ENCODE measurements at places on chromosomes 12 and 14.
A peak's percentile ranks its signal among the peaks of the same experiment; 100 is the strongest.

DNA sequence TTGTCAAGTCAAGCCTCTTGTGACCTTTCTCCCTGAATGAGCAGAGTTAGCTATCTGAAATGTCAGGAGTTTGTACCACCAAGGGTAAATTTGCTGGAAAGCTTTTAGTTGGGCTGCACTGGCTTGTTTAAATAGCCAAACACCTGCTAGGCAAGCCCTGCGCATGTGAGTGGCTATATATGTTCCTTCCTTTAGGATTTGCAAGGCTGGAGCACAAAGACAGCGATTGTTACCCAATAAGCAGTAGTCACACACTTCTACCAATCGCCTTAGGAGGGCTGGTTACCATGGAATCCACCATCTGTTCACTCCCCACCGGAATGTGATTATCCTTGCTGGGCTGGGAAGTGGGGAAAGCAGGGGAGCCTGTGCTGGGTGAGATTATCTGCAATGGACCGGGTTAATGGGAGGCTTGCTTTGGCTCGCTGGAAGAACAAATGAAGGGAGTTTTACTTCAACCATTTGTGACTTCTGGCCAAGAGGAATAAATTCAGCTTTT, 102.5 kb downstream of the FGD4 start:
- DNase-seq: peak; percentile 96

DNA sequence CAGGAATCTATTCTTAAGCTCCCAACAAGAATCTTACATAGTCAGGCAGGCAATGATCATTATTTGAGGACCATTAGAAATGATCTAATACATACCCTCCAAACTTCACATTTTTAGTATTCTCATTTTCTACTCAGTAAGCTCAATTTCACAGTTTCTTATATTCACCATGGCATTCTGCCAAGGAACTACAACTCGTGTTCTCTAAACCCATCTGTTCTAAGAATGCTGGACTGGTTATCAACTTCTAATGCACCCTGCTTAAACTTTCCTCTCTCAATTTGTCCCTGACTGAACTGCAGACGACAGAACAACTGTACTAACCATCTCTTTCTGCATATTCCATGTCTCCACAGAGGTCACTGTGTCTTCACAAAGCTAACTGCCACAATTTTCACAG, 58.6 kb downstream of the GXYLT1 start:
- DNase-seq: no peak

- DNase-seq: no peak
These were observed 42.1 kb downstream of the PRMT8 start for GRCh38 chr12:3532931-3533702.

DNA sequence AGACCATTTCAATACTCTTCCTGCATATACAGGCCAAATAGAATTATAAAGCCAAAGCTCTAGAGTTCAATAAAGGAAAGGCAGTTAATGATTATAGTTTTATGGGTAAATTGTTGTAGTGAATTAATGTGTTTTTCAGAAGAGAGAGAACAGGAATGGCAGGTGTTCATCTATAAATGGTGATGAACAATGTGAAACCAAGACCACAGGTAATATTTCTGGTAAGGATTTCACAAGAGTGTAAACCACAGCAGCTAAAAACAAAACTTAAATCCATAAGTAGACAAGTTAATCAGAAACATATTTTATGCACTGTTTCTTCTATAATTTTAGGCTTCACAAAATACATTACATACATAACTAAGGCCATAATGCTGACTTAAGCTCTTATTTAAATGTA, 204.4 kb downstream of the SYT1 start:
- DNase-seq: no peak

DNA sequence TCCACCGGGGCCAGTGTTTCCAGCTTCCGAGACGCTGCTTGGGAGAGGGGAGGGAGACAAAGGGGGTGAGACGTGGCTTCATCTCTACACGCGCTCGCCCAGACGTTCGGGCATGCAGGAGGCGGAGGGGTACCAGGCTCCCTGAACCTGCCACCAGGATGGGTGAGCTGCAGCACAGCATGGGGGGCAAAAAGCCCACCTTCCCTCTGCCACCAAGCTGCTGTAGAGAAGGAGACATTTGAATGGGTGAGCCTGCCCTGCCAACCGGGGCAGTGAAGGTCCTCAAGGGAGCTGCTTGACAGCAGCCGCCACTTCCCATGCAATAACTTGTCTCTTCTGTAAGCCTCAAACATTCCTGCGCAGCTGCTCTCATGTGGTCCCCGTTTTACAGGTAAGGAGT, 78.4 kb upstream of the DICER1 start:
- no peak for DNase-seq

DNA sequence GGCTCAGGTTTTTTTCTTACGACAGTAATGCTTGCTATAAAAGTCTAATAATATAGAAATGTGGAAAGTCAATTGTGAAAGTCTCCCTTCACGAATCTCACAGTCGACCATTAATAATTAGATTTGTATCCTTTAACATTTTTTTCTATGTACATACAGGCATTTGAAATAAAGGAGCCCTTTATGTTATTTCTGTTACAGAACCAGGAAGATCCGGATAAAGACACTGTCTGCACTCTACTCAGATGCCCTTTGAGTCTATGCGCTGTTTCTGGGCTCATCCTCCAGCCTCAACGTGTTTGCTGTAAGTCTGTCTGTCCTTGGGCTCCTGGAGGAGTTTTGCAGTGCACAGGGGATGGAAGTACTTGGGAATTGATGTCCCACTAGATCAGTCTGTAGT, 212.2 kb upstream of the ATP2B1 start:
- no peak for DNase-seq

- no peak for DNase-seq
These were observed 88.3 kb upstream of the E2F7 start for GRCh38 chr12:77153706-77154105.

DNA sequence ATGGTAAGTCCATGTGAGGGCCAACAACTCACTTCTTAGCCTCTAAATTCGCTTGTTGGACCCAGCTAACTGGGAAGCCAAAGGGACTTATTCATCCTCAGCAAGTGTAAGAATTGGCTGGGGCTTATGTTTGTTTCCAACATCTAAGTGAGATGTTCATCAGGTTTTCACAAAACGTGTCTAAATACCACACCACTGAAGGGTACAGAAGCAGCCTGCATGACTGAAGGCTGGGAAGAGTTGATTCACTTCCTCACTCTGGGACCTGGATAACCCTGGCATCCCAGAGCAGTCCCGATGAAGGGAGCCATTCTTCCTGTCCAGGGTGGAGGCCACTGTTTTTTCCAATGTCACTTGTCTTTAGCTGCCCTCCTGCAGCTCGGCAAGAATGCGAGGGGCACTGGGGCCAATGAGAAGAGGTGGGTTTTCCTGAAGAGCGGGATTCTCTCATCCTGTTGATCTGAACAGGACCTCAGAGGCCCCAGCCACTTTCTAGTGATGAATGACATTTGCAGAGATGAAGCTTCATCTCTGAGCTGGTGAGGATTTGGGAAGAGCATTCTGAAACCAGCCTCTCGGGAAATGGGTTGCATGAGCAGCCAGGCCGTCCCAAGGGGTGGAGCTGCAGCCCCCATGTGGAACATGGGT, 12.2 kb upstream of the COL2A1 start:
- no peak for DNase-seq

GRCh38 chr12:3135522-3136461, 58.6 kb downstream of the TSPAN9 start:
- peak; percentile 60 for DNase-seq

DNA sequence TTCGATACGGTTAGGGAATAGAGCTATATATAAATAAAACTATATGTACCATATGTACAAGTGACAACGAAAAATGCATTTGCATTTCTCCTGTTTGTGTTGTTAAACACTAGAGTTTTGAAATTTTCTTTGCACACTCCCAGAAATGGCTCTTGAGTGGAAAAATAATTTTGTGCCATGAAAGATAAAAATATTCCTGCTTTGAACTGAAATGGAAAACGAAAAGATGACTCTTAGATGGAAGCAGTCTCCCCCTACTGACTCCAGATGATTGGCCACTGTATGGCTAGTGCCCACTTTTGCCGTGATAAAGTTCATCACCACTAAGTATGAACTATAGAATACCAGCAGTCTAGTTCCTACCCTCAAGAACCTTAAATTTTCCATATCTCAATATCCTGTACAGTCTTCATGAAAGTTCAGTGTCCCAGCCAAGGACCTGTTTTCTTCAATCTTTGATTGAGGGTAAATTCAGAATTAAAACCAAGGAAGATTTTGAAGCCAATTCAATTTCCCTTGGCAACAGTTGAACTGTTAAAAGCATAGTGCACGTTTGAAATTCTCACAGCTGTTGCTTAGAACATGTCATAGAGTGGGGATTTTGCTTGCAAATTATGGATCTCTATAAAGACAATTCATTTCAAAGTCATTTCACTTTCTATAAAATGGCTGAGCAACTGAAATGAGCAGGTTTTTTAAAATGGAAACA, 1.6 kb upstream of the PPP2R5E start:
- peak; percentile 16 for DNase-seq

GRCh38 chr12:13103391-13104033, at the start of gene GSG1:
GSG1 (minus strand) TSS chr12:13103667; CDS start chr12:13103512, 155 bp downstream.
- DNase-seq: no peak

DNA sequence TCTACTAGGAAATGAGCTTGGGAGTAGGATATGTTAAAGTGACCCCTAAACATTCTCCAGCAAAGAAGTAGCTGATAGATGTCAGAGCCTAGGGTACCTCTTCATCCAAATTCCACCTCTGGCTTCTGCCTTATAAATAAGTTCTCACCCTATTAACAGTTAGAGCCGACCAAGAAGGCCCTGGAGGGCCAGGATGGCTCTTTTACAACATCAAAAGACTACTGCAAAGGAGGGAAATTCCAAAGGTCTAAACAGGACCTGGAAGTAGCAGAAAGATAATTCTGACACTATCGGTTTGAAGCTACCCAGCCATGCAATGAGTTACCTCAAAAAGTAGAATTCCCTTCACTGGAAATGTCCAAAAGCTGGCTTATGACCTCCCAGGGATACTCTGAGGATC, 90.0 kb downstream of the PPM1H start:
- no peak for DNase-seq

DNA sequence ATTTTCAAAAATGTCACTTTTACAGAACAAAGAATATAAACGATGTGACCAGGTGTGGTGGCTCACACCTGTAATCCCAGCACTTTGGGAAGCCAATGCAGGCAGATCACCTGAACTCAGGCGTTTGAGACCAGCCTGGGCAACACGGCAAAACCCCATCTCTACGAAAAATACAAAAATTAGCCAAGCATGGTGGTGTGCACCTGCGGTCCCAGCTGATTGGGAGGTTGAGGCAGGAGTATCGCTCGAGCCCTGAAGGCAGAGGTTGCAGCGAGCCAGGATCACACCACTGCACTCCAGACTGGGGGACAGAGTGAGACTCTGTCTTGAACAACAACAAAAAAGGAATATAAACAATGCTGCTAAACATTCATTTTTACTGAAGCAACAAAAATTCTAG, 15.2 kb downstream of the HEATR5A start:
- DNase-seq: no peak

GRCh38 chr14:61476105-61476753, 154.8 kb downstream of the PRKCH start:
- no peak for DNase-seq

GRCh38 chr12:105256011-105256410, 20.0 kb upstream of the APPL2 start:
- DNase-seq: no peak

DNA sequence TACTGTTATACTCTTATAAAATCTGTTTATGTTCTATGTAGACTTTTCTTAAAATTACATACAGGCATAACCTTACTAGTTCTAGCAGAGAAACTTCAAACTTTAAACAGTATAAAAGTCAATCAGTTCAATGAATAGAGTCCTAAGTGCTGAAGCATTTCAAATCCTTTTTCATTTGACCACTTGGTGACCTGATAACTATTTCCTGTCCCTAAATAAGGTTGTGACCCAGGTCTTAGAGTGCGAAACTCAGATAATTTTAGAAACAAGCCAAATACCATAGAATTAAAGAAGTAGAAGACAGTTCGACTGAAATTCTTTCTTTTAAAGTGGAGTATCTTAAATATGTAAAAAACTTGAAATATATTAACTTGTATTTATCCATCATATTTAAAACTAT, 96.2 kb upstream of the ALX1 start:
- DNase-seq: no peak

DNA sequence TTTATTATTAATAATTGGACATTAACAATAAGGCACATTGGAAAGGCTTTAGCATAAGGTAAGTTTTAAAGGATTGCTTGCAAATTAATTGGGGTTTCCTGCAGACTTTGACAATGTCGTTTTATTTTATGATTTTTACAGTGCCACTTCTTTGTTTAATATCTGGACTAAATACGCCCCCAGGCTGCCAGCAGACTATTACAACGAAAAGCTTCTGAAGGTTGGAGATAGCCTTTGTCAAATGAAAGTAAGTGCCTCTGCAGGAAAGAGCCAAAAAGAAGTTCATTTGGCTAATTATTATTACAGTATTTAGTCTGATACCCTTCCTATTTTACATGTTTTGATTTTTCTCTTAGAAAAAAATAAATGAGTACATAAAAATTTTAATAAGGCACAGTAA, 11.3 kb downstream of the CFAP54 start:
- peak; percentile 44 for DNase-seq

- DNase-seq: no peak
These were observed 78.8 kb upstream of the NRXN3 start for GRCh38 chr14:78091361-78091760.

- no peak for DNase-seq
These were observed 213.7 kb downstream of the GXYLT1 start for GRCh38 chr12:41930866-41931437.

DNA sequence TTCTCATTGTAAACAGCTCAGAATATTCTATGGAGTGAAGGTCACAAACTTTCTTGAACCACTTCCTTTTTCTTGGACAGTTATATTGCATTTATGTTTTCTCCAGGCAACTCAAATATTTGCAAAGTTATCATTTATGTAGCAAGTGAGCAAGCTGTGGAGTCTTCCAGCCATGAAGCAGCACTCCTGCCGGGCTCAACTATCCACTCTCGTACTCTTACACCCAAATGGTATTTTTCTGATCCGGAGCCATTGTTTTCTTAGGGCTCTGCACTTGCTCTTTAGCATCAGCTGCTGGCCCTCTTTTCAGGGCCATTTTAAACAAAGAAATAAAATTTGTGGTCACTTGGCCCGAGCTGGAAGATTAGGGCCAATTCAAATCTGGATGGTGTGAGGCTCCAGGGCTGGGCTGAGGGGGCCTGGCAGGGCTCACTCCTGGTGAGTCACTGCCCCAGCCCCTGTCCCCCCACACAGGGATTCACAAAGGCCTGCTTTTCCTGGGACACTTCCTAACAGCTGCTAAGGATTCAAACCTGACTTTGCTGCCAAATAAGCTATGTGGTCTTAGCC, 19.7 kb downstream of the SYNE3 start:
- no peak for DNase-seq

DNA sequence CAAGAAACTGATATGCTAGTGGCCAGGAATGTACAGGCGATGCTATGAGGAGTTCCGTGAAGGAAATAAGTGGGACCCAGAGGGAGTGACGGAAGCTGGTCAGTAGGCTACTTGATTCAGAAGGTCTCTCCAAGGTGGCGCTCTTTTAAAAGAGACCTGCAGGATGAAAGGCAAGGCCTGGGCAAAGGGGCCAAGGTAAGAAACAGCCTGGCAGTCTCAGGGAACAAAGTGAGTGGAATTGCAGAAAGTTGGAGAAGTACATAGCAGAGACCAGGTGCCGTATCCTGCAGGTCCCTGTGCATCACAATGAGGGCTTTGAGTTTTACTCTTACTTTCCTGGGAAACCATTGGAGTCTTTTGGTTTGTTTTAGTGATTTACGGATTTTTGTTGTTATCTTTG, 905.6 kb downstream of the BCL11B start:
- no peak for DNase-seq

GRCh38 chr12:48988030-48988649, 10.0 kb downstream of the WNT1 start:
- DNase-seq: peak; percentile 86
